ENCODE measurements at places on chromosomes 6 and 20.

DNA sequence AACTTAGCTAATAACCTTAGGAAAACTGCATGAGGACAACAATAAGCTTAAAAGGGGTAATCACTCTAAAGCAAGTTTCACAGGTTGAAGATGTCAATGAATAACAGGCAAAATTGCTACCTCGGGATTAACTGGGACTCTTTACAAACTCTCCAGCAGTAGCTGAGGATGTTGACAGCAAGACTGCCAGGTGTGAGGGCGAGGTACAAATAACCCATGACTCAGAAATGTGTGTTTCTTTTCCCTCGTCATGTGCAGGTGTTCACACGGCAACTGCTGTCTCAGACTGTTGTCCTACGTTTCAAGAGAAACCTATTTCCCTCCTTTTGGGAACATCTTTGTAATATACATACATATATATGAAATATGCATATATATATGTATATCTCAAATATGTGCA lies 15.9 kb downstream of the BCAS1 start:
- no peak for DNase-seq

DNA sequence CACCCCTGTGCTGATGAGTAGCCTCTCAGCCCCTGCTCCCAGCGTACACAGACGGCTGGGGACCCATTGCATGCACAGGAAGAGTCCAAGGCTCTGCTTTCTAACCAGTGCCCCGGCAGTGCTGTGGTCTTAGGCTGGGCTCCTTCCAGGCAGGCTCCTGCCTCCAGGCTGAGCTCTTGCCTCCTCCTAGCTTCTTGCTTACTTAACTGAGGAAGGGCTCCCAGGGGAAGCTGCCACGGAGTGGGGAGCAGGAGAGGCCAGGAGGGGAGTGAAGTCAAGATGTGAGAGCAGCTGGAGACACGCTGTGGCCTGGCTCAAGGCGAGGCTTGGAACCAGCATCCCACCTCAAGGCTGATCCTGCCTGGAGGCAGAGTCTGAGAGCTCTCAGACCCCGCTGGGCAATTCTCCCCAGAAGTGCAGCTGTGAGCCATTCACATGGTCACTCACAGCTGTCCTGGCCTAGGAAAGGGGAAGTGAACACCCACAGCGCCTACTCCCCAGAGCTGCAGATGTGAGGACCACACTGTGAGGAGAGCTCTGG lies 141.0 kb downstream of the TBXT start:
- DNase-seq = no peak

GRCh38 chr20:20752712-20753111 lies 40.3 kb upstream of the RALGAPA2 start:
- DNase-seq = no peak

GRCh38 chr6:33254591-33254990 lies 17.1 kb downstream of the VPS52 start:
- no peak for DNase-seq

DNA sequence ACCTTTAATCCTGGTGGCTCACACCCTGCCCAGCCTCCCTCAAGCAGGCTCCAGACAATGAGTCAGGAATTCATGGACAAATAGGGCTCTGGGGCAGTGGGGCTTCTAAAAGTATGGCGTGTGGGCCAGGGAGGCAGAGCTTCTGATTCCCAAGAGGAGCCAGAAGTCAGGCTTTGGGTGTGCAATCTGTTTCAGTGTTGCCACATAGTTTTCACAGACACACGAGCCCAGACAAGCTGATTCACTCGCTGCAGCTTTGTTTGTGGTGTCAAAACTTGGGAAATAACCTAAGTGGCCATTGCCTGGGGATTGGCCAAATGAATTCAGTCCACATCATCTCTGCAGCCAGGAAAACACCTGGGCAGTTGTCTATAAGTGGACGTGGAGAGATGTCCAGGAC lies 9.2 kb downstream of the PEDS1 start:
- peak; percentile 70 for DNase-seq

- DNase-seq = no peak
Measured at GRCh38 chr6:131877999-131878789, 70.4 kb downstream of the ENPP1 start.

- DNase-seq = no peak
Measured at GRCh38 chr20:38272398-38272797, 11.9 kb upstream of the KIAA1755 start.

DNA sequence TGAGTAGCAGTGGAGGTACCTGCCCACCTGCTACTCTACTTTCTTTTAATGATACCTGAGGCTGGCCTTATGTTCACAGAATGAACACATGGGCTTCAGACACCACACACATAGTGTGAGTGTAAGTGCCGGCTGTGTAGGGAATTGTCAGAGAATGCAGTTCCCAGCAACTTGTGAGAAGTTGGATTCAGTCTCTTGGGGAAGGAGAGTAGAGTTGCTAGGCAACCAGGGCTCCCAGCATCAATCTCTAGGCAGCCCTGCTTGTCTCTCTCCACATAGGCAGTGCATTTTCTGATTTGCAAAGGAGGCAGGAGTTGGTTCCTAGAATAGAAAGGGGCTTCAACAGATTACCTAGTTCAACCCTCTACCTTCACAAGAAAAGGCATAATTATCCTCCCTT lies 74.1 kb downstream of the BFSP1 start:
- DNase-seq = no peak

DNA sequence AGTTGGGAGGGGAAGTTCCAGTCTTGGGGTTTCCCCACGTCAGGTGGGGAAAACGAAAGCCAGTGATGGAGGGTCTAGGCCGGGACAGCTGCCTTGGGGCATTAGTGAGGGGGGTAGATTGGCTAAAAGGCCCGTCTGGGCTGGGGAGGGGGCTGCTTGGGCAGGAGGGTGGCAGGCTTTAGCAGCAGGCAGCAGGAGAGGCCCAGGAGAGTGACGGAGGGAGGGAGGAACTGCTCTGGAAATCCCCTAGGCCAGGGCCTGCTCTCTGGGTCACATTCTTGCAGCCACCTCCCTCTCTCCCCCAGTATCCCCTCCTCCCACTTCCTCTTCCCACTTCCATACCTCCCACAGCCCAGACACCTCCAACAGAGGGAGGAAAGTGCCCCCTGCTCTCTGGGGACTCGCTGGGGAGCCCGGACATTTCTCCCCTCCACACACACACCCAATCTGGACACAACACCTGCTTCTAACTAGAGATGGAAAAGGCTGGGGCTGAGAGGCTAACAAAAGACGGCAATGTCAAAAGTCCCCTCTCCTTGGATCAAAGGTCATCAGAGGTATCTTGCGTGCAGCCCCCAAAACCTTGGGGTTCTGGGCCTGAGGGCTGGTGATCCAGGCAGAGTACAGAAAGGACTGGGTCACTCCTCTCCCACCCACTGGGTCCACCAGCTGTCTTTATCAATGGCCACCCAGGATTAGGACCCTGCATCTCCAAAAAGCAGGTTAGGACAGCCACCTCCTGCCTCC lies 1.8 kb downstream of the NFKBIE start:
- peak; percentile 63 for DNase-seq

DNA sequence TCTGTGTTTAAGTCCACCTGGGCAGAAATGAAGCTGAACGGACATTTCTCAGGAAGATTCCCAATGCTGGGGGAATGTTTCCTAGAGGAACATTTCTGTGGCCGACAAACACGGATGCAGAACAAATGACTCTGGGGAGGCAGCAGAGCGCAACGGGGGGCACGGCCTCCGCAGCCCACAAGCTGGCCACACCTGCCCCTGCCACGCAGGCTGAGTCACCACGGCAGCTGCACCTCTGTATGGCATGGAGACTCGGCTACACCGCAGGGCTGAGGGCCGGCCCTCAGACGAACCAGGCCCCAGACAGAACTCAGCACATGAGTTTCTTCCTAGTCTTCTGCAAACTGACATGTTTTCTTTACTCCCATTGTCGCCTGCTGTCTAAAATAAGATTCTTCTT lies 10.0 kb upstream of the PRR18 start:
- DNase-seq = no peak

- no peak for DNase-seq
Measured at GRCh38 chr6:166325383-166326042, 16.8 kb downstream of the SFT2D1 start.

- DNase-seq = no peak
Measured at GRCh38 chr20:20872428-20872827, 160.0 kb upstream of the RALGAPA2 start.

GRCh38 chr20:19889011-19889953 lies 127.9 kb upstream of the NAA20 start:
- DNase-seq = no peak

GRCh38 chr6:3326981-3327380 lies 68.2 kb downstream of the PSMG4 start:
- no peak for DNase-seq

DNA sequence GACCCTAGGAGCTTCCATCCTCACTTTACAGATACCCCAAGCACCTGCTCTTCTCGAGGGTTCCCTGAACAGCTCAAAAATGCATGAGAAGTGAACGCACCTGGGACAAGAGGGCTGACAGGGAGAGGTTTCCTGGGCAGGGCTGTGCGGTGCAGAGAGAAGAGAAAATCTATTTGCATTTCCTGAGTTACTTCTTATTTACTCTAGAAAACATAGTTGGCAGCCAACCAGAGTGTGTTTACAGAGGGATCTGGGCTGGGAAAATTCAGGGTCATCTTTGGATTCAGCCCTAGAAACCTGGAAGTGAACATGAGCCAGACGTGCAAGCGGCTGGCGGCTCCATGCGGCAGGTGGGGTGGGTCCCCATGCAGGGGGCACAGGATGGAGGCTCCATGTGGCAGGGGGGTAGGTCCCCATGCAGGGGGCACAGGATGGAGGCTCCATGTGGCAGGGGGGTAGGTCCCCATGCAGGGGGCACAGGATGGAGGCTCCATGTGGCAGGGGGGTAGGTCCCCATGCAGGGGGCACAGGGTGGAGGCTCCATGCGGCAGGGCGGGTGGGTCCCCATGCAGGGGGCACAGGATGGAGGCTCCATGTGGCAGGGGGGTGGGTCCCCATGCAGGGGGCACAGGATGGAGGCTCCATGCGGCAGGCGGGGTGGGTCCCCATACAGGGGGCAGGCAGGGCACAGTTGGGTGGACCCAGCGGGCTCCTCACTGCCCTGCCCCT lies 342.0 kb downstream of the TAF4 start:
- no peak for DNase-seq

GRCh38 chr20:1536893-1537730 lies 20.4 kb downstream of the SIRPD start:
- DNase-seq = no peak

- no peak for DNase-seq
Measured at GRCh38 chr6:163716690-163717089, 302.2 kb downstream of the QKI start.

DNA sequence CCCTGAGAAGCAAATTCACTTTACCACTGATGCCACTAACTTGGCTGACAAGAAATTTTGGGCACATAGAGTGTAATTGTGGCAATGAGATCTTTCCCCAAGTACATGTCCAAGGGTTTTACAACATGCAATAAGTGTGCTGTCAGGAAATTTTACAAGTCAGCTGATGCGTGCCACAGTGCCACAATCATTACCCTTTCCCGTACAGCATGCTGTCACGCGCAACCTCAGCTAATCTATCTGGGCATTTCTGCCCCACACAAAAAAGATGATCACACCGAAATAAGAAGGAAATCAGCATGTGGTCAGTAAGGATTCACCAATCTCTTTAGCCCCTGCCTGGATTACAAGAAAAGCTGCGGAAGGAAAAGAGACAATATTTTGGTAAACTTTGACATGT lies 163.6 kb upstream of the PREP start:
- DNase-seq = no peak

DNA sequence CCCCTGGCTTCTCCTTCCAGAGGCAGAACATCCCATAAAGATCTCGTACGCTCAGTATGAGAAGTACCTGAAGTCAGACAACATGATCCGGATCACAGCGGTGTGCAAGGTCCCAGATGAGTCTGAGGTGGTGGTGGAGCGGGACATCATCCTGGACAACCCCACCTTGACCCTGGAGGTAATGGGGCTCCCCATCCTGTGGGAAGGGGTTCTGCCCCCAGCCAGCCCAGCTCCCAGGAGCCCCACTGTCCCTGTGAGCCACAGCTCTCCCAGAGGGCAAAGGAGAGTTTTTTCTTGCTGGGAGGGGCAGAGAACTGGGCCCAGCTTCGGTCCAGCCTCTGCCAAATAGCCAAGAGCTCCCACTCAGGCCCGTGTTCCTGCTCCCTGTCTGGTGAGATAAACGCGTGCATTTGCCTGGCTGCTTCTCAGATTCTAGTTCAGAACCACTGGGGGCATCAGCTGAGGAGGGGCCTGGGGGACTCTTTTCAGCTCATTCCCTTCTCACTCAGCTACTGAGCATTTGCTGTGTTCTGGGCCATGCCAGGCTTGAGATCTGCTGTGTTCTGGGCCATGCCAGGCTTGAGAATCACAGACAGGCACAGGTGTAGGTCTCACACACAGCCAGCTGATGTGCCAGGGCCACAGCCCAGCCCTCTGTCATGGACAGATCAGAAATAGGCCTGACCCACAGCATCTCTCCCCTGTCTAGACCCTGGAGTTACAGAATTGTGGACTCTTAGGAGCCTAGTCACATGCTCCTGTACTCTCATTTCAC lies 39.5 kb downstream of the TGM3 start:
- DNase-seq = no peak

DNA sequence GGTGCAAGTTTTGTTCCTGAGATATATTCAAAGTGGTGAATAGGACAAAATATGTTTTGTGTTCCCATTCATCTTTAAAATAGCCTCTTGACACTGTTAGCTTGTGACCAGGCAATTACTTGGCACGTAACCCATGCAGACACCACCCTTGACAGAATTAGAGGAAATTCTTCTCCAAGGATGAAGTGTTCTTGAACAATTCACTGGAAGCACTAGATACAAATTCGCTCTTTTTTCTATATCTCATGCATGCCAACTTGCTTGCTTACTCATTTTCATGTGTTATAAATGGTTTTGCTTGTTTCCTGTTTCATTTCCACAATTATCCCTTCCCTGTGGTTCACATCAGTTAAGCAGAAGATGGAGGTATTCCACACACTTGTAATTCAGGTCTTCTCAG lies 105.2 kb upstream of the MAN1A1 start:
- DNase-seq = no peak

GRCh38 chr6:45466686-45467085 lies 89.0 kb upstream of the SUPT3H start:
- no peak for DNase-seq

- no peak for DNase-seq
Measured at GRCh38 chr6:114430534-114431124, 87.8 kb upstream of the HS3ST5 start.

DNA sequence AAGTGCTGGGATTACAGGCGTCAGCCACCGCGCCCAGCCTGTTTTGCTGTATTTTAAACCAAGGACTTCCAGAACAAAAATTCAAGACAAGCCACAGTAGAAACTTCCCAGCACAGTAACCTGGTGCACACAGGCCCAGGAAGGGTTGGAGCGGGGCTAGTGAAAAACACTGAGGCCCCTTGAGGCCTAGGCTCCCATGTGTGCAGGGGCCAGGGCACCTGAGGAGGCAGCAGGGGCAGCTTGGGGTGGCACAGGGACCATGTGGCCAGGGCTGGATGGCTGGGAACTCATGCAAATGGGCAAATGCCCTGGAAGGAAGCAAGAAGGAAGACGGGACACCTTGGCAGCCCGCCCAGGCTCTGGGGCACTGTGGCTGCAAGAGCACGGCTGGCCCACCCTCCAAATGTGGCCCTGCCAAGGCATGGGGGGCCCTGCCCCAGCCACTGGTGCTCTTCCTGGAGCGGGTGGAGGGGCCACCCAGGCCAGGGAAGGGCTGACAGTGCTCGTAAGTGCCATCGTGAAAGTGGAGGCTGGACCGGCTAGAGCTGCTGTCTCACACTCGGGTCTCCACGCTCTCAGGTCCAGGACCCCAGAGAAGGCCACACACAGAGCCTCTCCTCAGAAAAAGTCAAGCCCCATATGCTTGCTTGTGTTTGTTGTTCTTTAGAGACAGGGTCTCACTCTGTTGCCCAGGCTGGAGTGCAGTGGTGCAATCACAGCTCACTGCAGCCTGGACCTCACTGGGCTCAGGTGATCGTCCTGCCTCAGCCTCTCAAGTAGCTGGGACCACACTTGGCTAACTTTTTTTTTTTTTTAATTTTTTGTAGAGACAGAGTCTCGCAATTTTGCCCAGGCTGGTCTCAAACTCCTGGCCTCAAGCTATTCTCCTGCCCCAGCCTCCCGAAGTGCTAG lies 10.3 kb downstream of the SLC2A4RG start:
- DNase-seq = no peak

Data from HuH-7 (cell line).